ENCODE measurements at places on chromosomes 2 and 18.
A peak's percentile ranks its signal among the peaks of the same experiment; 100 is the strongest.

DNA sequence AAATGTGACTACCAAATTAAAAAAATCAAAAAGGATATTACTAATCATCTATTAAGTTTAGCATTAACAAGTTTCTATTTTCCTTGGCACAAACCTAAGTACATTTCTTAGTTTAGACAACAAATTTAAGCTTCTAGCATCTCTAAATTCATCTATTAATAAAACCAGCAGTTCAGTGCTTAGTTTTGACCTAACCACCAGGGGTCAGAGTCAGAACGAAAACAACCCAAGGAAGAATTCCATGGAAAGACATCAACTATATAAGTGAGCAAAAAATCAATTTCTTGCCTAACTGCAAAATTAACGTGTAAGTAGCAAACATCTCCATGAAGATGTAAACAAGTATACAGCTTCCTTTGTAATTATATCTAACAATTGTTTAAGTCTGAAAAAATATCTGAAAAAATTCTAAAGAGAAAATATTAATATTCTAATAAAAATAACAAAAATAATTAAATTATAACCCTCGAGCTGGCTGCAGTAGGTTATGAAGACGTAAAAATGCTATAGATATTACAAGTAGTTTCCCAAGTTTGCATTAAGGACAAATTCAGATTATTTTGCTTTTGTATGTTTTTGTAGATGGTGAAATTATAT is 83.7 kb downstream of the CERKL start:
- DNase-seq, result no peak

DNA sequence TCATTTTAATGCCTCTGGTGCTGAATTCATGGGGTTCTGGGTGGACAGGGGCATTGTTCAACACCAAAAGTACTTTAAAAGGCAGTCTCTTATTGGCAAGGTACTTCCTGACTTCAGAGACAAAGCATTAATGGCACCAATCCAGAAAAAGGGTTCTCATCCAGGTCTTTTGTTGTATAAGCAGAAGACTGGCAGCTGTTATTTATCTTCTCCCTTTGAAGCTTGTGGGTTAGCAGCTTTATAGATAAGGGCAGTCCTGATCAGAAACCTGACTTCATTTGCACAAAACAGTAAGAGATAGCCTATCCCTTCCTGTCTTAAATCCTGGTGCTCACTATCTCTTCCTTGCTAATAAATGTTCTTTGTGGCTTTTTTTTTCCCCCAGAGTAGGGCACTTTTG is 68.8 kb downstream of the VPS54 start:
- DNase-seq, result no peak

- DNase-seq, result no peak
Observed at GRCh38 chr2:152611458-152612231, 105.6 kb downstream of the PRPF40A start.

- no peak for DNase-seq
Observed at GRCh38 chr2:100596465-100596864, 33.7 kb downstream of the PDCL3 start.

DNA sequence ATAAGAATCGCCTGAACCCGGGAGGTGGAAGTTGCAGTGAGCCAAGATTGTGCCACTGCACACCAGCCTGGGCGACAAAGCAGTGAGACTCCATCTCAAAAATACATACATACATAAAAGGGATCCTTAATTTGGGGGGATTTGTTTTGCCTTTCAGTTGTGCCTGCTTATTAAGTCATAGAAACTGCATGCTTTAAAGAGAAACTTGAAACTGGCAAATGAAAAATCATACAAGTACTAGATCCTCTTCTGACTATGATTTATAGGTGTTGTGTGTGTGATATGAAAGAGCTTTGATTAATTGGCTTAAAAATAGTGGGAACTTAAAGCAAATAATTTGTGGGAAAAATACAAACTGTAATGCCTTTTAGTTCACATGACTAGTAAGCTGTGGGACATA is 963.7 kb downstream of the CNTNAP5 start:
- no peak for DNase-seq

- no peak for DNase-seq
Observed at GRCh38 chr2:237092920-237093781, 7.5 kb downstream of the COPS8 start.

GRCh38 chr2:127143841-127144782 is 37.2 kb upstream of the BIN1 start:
- no peak for DNase-seq

GRCh38 chr18:48488388-48488850 is 50.4 kb upstream of the CTIF start:
- peak; percentile 79 for DNase-seq

DNA sequence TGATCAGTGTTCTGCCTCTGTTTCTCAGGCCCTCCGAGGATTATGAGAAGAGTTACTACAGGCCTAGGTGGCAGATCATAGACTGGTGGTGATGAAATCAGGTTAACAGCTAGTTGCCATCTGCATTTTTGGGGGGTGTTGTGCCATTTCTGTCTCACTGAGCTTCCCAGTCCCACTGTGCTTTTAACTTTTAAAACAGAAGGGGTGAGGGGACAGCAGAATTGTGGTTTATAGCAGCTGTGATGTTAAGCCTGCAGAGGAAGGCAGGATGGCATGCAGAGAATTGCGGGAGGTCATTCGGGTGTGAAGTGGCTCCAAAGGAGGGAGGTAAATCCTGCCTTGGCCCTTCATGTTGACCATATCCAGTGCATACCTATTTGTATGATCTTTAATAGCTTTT is 5.0 kb downstream of the CAB39 start:
- peak; percentile 82 for DNase-seq

DNA sequence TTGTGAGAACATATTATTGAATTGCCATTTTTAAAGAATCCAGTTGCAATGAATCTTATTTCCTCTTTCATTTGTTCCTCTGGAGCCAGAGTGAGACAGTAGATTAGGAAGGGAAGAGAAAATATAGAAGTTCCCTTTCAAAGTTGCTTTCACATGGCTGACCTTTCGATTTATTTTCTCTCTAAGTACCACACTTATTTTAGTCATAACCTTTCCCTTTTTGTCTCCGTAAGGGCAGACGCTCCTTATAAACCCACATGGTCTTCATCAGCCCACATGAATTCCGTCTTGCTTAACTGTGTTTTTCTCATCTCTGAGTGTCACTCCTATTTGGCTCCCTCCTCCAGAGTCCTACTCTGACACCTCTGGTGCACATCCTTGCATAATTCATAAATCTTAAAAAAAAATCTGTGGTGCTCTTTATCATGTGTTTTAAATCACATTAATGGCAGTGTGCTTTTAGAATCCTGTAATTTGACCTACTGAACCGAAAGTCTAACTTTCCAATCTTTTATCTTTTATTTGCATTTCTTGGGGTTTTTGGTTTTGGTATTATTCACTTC is 38.5 kb upstream of the ZNF396 start:
- DNase-seq, result no peak

GRCh38 chr2:10004836-10005235 is 38.5 kb upstream of the KLF11 start:
- DNase-seq, result no peak

DNA sequence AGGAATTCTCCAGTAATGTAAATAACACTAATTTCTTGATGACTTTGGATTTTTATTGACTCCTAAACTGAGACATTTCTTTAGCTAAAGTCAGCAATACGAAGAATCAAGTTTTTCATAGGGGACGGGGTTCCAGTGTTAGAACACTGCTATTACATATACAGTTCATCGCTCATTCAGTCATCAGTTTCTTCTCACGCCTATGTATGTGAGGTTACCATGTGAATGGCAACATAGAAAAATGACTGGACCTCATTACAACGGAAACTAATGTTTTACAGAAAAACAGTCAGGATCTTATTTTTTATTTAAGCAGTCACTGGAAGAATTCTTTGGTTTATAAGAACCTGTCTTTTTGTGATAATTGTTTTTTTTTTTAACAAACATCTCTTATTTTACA is 56.4 kb downstream of the THADA start:
- no peak for DNase-seq

Measured in endodermal cell (in vitro differentiated cells).